ENCODE measurements at places on chromosomes 16 and 17. TPM values are rescaled to one million over a fixed set of nuclear protein-coding genes. Genes with fewer than 3 reads are reported as not detected.

C17orf113 gene
- 0.33 TPM for total RNA-seq

KRTAP4-1 gene
- total RNA-seq = not detected

LRRC37A gene
- 1.6 TPM for total RNA-seq

DNAH17 gene
- total RNA-seq = not detected

GP2 gene
- not detected for total RNA-seq

PRAC2 gene
- total RNA-seq = not detected

ACSF2 gene
- 17.5 TPM for total RNA-seq

KRT33B gene
- not detected for total RNA-seq

KPNA2 gene
- 49.2 TPM for total RNA-seq

CDH11 gene
- total RNA-seq = 880 TPM

NAGS gene
- 2.7 TPM for total RNA-seq

All from smooth muscle cell of the pulmonary artery (primary cell).